ENCODE measurements at places on chromosomes 7 and 10.

- DNase-seq, result peak; percentile 11
- peak overlapping the region; percentile 93 for H3K27ac ChIP-seq
- no peaks in the 10 kb centered on the region for H3K36me3 ChIP-seq
Observed at GRCh38 chr10:97543025-97543546, 29.5 kb upstream of the ANKRD2 start.

DNA sequence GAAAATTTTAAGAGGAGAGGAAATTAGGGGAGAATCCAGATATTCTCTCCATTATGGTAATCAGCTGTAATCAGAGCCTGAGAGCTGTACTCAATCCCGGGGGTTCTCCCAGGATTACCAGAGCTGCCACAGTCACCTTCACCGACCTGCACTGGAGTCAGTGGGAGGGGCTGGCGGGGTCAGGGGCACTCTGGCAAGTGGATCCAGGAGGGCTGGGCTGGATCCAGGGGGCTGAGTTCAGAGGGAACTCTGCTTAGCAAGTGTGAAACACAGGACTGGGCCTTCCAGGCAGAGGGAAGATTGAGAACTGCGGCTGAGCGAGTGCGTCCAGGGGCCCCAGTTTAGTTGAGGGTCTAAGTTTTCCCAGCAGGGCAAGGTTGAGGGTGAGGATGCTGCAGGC is 89.2 kb downstream of the BMS1 start:
- no peaks in the 10 kb centered on the region for H3K36me3 ChIP-seq
- H3K27me3 ChIP-seq, result no peaks in the 10 kb centered on the region
- no peak for DNase-seq
- H3K27ac ChIP-seq, result no peak overlapping the region

DNA sequence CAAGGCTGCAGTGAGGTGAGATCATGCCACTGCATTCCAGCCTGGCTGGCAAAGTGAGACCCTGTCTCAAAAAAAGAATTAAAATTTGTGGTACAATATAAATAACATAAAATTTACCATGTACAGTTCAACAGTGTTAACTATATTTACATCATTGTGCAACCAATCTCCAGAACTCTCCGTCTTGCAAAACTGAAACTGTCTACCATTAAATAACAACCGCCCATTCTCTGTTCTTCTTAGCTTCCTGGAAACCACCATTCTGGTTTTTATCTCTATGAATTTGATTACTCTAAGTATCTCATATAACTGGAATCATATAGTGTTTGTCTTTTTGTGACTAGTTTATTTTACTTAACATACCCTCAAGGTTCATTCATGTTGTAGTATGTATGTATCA is 167.6 kb downstream of the AUTS2 start:
- H3K4me1 ChIP-seq, result no peaks in the 10 kb centered on the region
- H3K4me3 ChIP-seq, result no peak overlapping the region
- DNase-seq, result no peak
- no peak overlapping the region for H3K27ac ChIP-seq
- no peaks in the 10 kb centered on the region for H3K36me3 ChIP-seq
- no peaks in the 10 kb centered on the region for H3K27me3 ChIP-seq

DNA sequence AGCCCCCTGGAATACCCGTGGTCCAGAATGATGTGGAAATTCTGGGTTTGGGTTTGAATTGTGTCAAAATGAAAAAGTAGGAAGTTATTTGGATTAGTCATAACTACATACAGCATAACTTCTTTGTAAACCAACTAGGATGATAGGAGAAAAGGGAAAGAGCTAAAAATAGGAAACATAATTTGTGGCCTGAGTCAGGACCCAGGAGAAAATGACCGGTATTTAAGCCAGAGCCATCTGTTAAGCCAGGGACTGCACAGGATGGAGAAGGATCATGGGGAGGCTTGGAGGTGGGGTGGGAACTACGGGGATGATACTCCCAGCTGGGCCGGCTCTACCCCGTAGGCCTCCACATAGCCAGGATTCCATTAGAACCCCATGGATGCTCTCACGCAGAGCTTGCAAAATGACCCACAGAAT is 98.6 kb downstream of the MYOF start:
- H3K27me3 ChIP-seq, result no peaks in the 10 kb centered on the region
- H3K36me3 ChIP-seq, result peaks cover 7% of the 10 kb centered on the region
- H3K4me1 ChIP-seq, result peaks cover 13% of the 10 kb centered on the region
- DNase-seq, result no peak

DNA sequence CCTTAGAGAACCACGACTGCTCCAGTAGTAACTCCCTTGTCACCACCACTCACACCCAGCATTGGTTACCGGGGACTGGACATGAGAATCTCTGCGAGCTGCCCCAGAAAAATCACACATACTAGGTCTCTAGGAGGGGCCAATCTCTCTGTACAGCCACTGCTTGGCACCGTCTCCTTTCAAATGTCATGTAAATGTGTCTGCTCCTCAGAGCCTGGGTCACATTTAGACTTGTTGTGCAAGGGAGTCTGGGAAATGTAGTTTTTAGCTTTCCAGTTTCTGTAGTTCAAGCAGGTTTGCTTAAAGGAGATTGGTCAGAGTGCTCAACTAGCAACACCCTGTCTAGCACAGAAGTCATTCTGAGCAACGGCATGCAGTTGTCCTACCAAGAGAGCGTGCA is 60.0 kb downstream of the CHN2 start:
- H3K27ac ChIP-seq, result no peak overlapping the region
- peaks cover 22% of the 10 kb centered on the region for H3K4me1 ChIP-seq
- no peak overlapping the region for H3K4me3 ChIP-seq
- no peaks in the 10 kb centered on the region for H3K36me3 ChIP-seq
- H3K27me3 ChIP-seq, result no peaks in the 10 kb centered on the region
- DNase-seq, result no peak

GRCh38 chr10:77037735-77038403 is 599.7 kb downstream of the KCNMA1 start:
- DNase-seq, result no peak
- H3K27me3 ChIP-seq, result no peaks in the 10 kb centered on the region
- no peak overlapping the region for H3K27ac ChIP-seq
- no peak overlapping the region for H3K4me3 ChIP-seq
- no peaks in the 10 kb centered on the region for H3K36me3 ChIP-seq

DNA sequence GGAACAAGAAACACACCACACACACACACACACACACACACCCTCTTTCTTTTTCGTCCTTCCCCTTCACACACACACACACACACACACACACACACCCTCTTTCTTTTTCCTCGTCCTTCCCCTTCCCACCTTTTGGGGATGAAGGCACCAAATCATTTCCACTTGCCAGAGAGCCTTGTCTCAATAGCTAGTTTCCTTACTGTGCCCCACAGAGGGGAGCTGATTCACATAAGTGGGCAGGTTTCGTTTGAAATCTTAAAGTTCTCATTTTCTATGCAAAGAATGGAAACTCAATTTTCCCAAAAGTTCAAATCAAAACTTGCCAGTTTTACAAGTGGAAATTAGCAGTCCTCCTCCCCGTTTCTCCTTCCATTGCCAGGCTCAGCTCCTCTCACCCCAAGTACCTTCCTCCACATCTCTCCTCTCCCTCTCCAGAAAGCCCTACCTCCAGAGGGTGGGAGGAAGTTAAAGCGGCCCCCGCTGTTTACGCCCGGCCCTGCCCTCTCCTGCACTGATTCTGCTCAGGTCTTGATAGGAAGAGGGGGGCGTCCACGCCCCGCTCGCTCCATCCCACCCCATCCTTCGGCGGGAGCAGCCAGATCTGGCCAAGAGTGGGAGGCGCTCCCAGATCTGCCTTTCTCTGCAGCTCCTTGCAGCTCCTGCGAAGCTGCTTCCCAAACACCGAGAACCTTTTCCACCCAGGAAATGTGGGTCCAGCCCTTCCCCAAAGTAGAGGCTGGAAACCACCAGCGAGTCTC is 1.3 kb downstream of the CTTNBP2 start:
- H3K27ac ChIP-seq, result peak overlapping the region; percentile 54
- H3K4me3 ChIP-seq, result peak overlapping the region; percentile 80
- H3K27me3 ChIP-seq, result no peaks in the 10 kb centered on the region

DNA sequence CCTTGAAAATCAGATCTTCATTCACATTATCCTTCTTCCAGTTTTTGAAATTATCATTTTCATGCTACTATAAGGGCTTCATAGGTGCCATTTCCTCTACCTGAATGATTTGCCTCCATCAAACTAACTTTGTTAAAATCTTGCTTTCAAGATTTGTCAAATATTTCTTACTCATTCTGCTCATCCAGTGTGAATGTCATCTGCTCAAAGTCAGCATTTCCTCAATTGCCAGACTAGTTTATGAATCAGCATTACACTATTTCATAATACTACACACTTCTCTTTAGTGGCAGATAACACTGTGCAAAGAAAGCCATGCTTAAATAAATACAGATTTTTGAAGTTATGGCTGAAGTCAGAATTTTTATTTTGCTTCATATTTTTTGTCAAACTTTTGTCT is 21.3 kb upstream of the LIPF start:
- no peak overlapping the region for H3K4me3 ChIP-seq
- no peaks in the 10 kb centered on the region for H3K27me3 ChIP-seq
- no peak overlapping the region for H3K27ac ChIP-seq
- no peaks in the 10 kb centered on the region for H3K4me1 ChIP-seq
- no peaks in the 10 kb centered on the region for H3K36me3 ChIP-seq

DNA sequence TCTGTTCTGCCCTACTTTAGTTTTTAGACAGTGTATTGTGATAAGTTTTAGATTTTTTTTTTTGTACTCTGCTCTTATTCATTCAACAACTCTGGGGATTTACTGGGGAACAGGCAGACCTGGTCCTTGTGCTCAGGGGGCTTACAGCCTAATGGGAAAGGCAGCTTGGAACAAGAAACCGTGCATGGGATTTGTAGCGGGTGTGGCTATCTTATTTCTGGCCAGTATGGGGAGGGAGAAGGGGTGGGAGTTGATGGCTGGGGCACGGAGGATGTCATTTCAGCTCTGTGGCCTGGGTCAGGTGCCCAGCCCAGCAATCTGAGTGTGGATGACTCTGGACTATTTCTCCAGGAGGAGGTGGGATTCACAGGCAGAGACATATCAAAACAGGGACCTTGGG is 47.0 kb downstream of the GRK5 start:
- H3K4me1 ChIP-seq, result no peaks in the 10 kb centered on the region
- no peaks in the 10 kb centered on the region for H3K27me3 ChIP-seq
- H3K27ac ChIP-seq, result peak overlapping the region; percentile 66
- H3K4me3 ChIP-seq, result no peak overlapping the region

DNA sequence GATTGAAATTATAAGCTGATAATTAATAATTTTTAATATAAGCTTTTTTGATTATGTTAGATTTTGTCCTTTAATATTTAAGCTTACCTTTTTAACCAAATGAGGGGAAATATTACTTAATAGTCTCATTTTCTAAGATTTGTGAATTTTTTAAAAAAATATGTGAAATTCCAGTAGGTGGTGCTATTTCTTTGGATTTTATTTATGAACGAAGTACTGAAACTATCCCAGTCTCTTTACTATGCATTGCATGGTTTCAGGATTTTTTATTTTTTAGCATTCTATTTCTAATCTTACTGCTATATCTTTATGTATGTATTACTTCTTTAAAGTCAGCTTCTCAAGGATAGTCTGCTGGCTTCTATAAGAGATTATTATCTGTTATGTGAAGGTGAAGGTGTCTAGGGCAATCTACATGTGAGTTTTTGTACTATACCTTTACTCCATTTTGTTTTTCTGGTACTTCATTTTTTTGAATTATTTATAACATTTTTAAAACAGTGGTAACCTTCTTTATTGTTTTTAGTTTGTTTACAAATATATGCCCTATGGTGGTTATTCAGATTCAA is 78.3 kb downstream of the ATRNL1 start:
- H3K27me3 ChIP-seq, result no peaks in the 10 kb centered on the region
- DNase-seq, result no peak
- H3K4me1 ChIP-seq, result no peaks in the 10 kb centered on the region
- no peak overlapping the region for H3K27ac ChIP-seq

DNA sequence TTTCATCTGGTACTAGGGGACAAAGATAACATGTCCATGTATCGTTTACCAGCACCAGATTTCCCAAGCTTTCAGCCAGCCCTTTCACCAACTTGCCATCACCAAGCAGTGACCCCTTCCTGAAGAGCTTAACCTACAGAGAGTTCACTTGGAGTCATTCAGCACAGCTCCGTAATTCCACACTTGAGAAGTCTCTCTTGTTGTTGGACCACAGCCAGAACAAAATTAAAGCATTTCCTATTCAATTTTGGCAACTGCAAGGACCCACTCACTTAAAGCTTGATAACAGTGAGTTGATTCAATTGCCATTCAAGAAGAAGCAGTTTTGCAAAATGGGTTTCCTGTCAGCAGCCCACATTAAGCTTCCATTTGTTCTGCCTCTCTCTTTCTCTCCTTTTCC is 88.5 kb upstream of the LRRTM3 start:
- no peak overlapping the region for H3K4me3 ChIP-seq
- H3K4me1 ChIP-seq, result no peaks in the 10 kb centered on the region
- no peaks in the 10 kb centered on the region for H3K36me3 ChIP-seq
- H3K27me3 ChIP-seq, result no peaks in the 10 kb centered on the region
- no peak for DNase-seq

DNA sequence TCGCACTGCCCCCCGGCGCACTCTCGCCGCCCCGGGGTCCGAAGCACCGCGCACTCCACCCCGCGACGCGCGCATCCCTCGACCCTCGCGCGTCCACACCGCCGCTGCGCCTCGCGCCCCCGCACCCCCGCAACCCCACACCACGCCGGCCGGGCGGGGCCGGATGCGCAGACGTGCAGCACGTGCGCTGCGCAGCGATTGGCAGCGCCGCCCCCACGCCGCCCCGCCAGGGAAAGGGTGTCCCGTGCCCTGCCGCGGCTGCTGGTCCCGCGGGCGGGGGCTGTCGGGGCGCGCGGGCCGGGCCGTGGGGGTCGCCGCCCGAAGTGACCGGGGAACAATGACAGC is 53.7 kb upstream of the KDM7A start:
- H3K27ac ChIP-seq, result peak overlapping the region; percentile 84
- H3K27me3 ChIP-seq, result no peaks in the 10 kb centered on the region
- H3K4me1 ChIP-seq, result peaks cover 44% of the 10 kb centered on the region
- H3K36me3 ChIP-seq, result no peaks in the 10 kb centered on the region
- H3K4me3 ChIP-seq, result peak overlapping the region; percentile 61

- no peak overlapping the region for H3K4me3 ChIP-seq
- H3K27ac ChIP-seq, result no peak overlapping the region
- peaks cover 21% of the 10 kb centered on the region for H3K4me1 ChIP-seq
- DNase-seq, result no peak
Observed at GRCh38 chr7:81482600-81483186, 287.2 kb downstream of the HGF start.

DNA sequence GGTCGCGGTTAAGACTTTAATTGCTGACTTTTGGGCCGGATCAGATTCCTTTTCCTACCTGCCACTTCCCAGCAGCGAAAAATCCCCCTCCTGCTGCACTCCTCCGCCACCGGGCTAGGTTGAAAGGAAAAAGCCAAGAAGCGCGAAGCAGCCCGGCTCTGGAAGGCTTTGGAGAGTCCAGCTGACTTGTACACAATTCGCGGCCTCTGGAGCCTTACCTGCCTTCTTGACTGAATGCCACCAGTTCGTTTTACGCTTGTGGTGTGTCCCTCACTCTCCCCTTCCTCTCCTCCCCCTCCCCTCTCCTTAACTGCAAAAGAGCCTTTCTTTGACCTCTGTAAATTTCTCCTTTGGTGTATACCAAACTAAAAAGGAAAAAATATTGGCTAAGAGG is 2.7 kb upstream of the FEZF1 start:
- DNase-seq, result no peak
- H3K27ac ChIP-seq, result no peak overlapping the region
- no peaks in the 10 kb centered on the region for H3K36me3 ChIP-seq

Data from esophagus squamous epithelium (tissue), 5 donors.